ENCODE measurements at places on chromosomes 12 and 14.

- no peak for DNase-seq
These were observed 213.6 kb downstream of the DIO2 start for GRCh38 chr14:79997509-79998208.

- DNase-seq: no peak
These were observed 962.8 kb downstream of the GALC start for GRCh38 chr14:87030197-87030596.

DNA sequence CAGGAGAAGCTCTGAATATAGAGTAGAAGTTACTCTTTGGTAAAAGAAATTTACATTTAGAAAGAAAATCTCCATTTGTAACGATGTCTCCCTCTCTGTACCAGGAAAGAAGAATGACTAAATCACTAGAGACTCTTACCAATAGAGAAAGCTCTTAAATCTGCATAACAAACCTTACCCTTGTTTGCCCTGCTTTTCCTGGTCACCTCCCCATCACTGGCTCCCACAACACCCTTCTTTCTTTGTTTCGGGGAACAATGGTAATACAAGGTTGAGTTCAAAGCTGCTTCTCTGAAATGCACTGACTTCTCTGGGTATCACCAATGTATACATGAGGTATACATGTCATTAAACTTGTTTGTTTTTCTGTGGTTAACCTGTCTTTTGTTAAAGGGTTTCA, 351.1 kb upstream of the FLRT2 start:
- no peak for DNase-seq

GRCh38 chr12:644818-645552, 18.3 kb downstream of the NINJ2 start:
- no peak for DNase-seq

DNA sequence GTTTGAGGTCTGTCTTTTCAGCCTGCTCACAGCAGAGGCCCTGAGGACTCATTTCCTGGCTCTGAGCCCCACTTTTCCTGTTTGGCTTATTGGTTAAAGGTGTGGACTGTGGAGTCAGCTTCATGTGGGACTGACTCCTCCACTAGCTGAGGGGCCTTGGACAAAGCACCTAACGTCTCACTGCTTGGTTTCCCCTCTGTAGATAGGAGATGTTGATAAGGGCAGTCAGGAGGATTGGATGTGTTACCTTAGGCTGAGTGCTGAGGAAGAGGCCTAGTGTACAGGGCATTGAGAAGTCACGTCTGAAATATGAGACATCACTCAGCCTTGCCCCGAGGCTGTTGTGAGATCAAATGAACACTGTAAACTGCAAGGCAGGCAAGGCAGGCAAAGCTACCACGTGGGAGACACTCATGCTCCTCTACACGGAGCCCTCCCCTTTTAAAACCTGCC, 27.1 kb upstream of the TCL1A start:
- no peak for DNase-seq

DNA sequence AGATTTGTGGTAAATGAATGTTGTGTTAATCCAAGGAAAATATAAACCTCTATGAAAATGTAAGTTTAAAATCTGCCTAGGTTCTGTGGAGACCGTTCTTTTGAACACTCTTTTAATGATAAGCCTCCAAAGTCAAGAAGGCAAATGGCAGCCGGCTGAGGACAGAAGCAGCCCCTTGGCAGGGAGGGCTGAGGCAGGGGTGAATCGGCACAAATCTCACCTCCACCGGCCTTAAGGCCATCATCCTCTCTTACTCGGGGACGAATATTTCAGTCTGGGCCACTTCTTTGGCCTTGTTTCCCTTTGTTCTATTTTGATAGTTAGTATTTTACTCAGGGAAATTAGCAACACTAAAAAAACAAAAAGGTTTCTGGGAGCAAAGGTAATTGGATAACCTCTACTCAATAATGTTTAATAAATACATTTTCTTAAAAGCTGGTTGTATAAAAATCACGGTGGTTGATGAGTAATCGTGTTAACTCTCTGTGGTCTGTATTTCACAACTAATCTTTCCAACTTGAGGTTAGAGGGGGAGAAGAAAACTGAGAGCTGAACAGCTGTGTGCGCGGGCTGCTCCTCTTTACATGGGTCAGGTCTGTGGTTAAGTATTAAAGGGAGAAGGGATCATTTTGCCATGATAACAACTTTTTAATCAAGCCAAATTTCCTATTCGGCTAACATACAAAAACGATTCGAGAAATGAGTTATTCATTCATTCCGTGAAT, 18.6 kb downstream of the LGMN start:
- no peak for DNase-seq

DNA sequence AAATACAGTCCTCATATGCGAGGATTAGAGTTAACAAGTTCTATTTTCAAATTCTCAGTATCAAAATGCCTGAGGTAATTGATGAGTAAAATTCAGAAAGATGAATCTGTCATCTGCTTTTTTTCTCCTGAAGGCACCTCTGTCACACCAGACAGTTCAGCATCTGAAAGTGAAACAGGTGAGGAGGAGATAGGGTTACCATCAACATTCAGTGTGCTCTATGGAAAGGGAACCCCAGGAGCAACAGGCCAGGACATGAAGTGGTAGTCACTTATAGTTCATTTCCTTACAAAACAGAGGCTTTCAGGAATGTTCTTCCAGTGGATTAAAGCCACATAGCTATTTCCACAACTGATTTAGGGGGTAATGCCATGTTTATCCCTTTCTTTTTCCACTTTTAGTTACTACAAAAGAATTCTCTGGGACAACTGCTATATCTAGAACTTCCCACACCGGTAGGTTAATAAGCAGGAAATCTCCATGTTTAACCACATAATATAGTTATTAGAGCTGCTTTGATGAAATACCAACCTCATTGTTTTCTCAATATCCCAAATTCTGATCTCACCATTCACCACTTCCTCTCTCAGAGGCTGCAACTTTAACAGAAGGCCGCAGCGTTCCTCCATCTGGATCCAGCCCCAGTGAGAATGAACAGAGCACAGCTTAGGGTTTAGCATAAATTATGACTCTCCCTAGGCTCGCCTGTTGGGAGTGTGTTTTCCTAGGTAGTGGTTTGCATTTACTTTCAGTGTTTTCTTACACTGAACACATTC, 177.0 kb upstream of the CNTN1 start:
- DNase-seq: no peak

DNA sequence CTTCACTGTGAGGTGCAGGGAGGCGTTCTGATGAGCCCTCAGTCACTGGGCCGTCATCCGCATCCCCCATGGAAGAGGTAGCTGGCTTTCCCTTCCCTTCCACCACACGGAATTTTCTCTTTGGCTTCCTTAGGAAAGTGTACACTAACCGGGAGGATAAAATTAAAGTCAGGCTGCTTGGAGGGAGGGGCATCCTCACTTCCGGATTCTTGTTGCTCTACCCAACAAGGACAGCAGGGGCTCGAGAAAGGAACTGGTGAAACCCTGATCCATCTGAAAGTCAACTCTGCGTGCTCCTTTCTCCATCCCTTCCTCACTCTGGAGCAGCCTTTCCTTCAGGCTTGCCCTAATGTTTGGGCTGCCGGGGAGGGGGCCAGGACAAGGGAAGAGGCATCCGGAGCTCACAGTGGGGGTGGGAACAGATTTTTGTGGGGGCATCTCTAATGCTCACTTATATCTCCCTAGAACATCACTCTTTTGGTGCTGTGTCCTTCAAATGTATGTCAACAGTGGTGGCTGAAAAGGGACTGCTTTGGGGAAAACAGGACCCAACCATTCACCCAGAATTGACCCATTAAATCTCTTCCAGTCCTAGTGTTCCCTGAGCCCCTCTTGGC, 101.4 kb upstream of the FKBP4 start:
- no peak for DNase-seq

GRCh38 chr14:32121948-32122347, 44.8 kb downstream of the ARHGAP5 start:
- DNase-seq: no peak

GRCh38 chr14:93965287-93965821, 11.0 kb downstream of the ASB2 start:
- DNase-seq: no peak
